ENCODE measurements at places on chromosomes 13 and 19. TPM values are rescaled to one million over a fixed set of nuclear protein-coding genes. Genes with fewer than 3 reads are reported as not detected.

SIX5 gene
- 4.3 TPM for total RNA-seq

PSG11 gene
- not detected for total RNA-seq

SPRED3 gene
- total RNA-seq = 3.0 TPM

LYPD3 gene
- 4.1 TPM for total RNA-seq
